ENCODE measurements at places on chromosomes 6 and 20. TPM values are rescaled to one million over a fixed set of nuclear protein-coding genes. Genes with fewer than 3 reads are reported as not detected.

The IDH3B gene
- 78.5 TPM for total RNA-seq

The HLA-DOA gene
- total RNA-seq = not detected

The PSMB9 gene
- total RNA-seq = 5.6 TPM

The CGA gene
- not detected for total RNA-seq

- peak; percentile 0 for DNase-seq
Measured at GRCh38 chr6:129055796-129056195, 172.9 kb downstream of the LAMA2 start.

- peak; percentile 31 for DNase-seq
Measured at GRCh38 chr6:27847706-27848105, 64.5 kb downstream of the OR2B2 start.

GRCh38 chr20:59231124-59231804 is 67.6 kb downstream of the ZNF831 start:
- DNase-seq = no peak

DNA sequence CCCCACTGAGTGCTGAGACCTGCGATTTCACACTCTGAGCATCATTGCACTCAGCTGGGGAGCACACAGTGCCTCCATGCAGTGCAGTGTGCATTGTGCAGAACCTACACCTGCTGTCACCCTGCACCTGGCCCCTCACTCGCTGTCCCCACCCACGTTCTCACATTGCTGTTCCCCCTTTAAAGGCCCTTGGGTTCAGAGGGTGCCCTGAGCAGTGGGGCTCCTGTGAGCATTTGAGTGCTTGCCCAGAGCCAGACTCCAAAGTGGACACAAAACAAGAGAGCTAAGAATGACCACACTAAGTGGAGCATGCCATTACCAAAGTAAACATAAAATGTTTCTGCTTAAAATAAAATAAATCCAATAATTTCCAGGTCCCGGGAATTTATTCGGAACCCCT is 131.0 kb upstream of the CST7 start:
- DNase-seq = no peak

GRCh38 chr20:13401596-13401995 is 180.5 kb downstream of the ISM1 start:
- no peak for DNase-seq

DNA sequence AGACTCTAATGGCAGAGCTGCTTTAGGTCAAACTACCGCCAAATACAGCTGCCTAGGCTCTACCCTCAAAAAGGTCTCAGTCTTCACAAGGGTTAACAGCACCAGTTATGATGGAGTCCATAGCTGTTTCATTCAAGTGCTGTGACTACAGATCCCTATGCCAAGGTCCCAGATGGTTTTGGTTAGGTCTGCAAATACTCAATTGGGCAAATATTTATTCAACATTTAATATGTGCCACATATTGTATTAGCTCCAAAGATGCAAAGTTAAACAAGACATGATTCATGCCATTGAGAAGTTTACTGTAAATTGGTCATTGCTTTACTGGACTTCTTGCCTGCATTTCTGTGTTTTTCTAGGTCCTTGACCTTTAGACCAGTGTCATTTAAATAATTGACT is 55.8 kb upstream of the TFAP2D start:
- no peak for DNase-seq

- no peak for DNase-seq
Measured at GRCh38 chr20:23488996-23489395, 1.9 kb upstream of the CST8 start.

DNA sequence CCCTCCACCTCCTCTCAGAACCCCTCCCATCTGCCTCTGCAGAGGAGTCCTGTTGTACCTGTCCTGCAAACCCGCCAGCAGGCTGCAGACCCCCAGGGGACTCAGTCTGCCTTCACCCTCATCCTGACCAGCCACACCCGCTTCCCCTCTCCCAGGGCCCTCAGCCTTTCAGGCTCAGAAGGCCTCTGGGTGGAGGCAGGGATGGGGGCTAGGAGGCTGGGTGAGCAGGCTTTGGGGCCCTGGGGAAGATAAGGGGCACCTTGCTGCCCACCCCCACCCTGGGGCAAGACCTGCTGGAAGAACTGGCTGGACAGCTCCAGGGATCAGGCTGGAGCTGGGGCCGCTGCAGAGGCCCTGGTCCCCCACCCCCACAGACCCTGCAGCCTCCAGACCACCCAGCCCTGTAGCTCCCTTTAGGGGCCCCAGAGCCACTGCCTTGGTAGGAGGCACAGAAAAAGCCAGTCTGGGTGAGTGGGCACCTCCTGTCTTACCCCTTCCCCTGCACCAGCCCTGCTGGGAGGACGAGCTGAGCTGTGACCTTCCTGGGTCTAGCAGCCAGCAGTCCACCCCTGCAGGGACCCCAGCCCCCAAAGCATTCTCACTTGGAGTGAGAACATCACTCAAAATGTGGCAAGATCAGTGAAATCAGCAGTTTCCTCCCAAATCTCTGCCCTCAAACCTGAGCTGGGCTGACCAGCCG is 5.2 kb downstream of the TEAD3 start:
- no peak for DNase-seq

DNA sequence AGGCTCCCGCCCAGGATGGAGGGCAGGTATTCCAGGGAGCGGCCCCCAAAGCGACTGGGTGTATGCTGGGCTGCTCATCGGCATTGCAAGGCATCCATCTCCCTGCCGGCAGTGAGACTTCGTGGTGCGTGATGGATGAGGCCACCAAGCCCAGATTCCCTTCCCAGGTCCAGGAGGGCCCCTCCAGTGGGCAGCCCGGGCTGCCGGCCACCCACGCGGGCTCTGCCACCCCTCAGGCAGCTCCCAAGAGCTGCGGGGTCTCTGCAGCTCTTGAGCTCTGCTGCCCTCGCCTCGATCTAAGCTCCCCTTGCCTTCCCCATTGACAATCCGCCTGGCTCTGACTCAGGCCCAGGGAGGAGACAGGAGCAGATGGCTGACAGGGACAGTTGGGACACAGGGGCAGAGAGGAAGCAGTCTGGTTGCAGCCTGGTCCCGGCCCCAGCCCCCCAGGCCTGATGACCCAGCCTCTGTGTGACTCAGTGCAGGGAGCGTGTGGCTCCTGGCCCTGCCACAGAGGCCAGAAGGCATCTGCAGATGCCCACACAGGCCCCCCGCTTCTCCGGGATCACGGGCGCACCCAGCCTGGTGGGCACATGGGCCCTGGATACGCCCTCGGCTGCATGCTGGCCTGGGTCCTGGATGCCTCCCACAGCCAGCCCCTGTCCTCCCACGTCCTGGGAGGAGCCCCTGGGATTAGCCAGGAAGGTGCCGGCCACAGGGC is 33.0 kb downstream of the SLCO4A1 start:
- DNase-seq = no peak

GRCh38 chr6:38933426-38933825 is 115.2 kb upstream of the GLP1R start:
- peak; percentile 32 for DNase-seq
